Epithelial cell of prostate (primary cell): ENCODE measurements at places on chromosomes 1 and 21.

- no peak for DNase-seq
Observed at GRCh38 chr1:224670506-224670905, 54.4 kb downstream of the CNIH3 start.

- DNase-seq, result no peak
Observed at GRCh38 chr1:59666106-59666505, 148.6 kb upstream of the HOOK1 start.

DNA sequence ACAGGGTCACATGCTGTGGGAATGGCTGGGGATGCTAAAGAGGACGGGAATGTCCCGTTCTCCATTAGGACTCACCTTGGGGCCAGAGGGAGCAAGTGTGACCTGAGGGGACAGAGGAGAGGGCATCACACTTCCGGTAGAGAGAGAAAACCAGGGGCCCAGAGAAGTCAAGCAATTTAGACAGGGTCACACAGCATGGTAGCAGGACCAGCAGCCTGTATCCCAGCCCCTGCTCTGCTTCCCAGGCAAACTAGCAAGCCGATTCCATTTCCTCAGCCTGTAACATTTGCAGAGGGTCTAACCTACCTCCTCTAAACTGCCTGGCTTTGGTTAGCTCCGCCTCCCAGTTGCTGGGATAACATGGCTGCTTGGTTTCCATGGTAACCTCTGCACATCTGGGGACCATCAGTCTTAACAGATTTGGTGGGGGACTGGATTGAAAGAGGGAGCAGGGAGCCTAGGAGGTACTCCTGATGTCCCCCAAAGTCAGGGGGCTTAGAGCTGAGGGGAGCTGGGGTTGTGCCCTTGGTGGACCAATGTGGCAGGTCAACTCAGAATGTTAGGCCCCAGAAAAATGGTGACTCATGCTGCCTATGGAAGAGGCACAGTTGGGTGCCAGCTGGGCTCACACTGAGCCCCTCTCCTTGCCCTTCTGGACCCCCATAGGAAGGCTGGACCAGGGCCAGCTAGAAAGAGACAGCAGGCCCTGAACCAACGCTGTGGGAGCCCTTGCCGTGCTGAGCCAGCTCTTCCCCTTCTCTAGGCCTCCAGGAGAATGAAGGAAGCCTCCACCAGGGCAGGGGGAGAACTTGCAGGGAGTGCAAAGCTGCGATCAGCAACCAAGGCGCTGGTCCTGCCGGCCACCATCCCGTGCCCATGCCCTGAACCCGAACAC is 9.5 kb downstream of the COL16A1 start:
- DNase-seq, result no peak

DNA sequence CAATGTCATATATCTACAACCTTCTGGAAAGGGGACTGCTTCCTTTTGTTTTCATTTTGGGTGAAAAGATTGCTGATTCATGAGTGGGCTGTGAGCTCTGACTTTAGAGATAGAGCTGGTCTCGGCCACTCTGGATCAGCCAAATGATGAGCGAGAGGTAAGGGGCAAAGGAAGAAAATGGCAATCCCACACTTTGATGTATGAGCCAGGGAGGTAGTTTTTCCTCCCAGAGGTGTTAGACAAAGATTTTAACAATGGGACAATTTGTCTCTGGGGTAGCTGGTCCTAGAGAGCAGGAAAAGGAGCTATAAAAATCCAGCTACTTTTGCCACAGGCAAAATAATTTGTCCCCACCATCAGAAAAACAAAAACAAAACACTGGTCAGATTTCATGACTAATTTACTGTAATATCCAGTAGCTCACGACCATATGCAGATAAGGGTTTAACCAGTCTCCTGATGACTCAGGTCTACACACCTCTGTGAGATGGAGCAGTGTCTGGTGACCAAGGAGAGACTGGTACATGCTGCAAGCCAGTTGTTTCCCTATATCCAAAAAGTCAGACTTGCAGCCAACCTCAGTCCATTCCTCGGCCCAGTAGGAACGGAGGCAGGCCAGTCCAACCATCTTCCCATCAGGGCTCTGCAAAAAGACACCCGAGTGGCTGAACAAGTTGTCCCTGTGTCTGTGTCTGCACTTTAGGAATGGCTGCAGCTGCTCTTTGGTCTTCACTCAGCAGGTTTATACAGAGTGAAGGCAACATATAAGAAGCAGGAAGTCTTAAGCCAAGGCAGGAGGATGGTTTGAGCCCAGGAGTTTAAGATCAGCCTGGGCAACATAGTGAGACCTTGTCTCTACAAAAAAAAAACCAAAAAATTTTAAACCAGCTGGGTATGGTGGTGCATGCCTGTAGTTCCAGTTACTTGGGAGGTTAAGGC is 29.2 kb downstream of the DNASE2B start:
- peak; percentile 39 for DNase-seq

DNA sequence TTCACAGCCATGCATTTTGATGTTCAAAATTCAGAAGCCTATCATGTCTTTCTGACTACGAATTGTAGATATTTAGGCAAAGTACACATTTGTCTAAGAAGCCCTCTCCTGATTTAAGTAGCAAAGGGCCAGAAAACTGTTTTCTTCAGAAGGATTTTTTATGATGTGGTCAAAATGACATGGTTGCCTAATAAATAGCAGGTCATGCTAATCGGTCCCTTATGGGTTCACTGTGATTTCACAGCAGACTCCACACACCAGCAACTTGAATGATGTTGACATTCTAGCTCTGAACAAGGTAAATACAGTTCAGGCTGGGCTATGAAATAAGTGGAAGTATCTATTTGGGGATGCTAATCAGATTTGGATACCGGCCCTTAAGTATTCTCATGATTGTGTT is 178.7 kb upstream of the DPYD start:
- DNase-seq, result no peak
